ENCODE measurements at places on chromosomes 3 and 15.

GRCh38 chr3:121916189-121916588 is 22.0 kb downstream of the SLC15A2 start:
- DNase-seq: no peak

DNA sequence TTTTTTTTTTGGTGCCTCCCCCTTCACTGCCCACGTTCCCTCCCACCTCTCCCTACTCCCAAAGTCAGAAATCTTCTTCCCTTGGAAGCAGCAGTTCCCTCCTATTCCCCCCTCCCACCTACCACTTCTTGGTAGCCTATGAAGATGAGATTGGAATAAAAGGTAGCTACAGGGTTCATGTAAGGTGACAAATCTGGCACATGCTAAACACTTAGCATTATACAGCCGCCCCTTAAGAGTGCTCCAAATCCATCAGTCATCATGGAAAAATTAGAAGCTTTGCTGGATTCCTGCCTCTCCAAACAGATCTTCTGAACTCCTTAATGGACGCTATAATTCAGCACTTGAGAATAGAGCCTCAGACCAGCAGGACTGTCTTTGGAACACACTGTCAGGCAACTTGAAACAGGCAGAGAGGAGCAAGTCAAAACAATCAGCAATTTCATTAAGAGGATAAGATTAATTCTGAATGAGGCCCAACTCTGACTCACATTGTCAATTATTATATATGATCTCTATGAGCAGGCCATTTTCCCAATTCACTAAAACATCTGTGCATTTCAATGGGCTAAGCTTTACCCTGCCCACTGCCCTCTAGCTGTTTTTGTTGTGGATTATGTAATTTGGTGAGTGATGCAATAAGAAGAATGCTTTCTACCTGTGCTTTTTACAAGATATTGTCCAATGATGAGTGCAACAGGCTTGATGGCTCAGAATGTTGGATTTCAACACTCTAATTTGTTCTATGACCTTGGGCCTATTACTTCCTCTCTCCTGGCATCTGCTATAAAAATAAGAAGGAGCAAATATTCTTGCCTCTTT is 34.6 kb upstream of the SPRED1 start:
- no peak for DNase-seq

GRCh38 chr15:41387646-41388045 is 14.7 kb downstream of the NDUFAF1 start:
- no peak for DNase-seq

DNA sequence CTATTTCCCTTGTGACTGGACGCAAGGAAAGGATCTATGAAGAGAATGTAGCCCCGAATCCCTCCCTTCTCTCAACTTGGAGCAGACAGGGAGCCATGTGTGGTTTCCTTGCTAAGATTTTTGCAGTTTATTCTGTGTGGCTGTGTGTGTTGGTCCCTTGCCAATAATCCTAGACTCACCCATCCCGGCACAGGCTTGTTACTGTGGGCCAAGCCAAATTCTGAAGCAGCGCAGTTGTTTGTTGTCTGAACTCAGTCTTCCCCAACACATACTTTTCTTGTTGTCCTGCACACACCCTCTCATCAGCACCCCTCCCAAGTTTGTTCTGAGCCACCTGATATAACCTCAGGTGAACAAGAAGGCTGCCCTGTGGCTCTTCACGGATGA is 193.3 kb upstream of the CTDSPL start:
- DNase-seq: no peak

- no peak for DNase-seq
These were observed 104.2 kb downstream of the CBLB start for GRCh38 chr3:105764378-105765307.
